Camera-type eye (tissue), 1 donor: ENCODE measurements at places on chromosomes 16 and 17. TPM values are rescaled to one million over a fixed set of nuclear protein-coding genes. Genes with fewer than 3 reads are reported as not detected.

RAMP2 gene
- total RNA-seq = 26.2 TPM

PYY gene
- not detected for total RNA-seq

P2RX5 gene
- 3.0 TPM for total RNA-seq

TP53TG3F gene
- not detected for total RNA-seq

ACE gene
- 20.3 TPM for total RNA-seq

APOH gene
- not detected for total RNA-seq

TERF2IP gene
- total RNA-seq = 167 TPM

SAP30BP gene
- 109 TPM for total RNA-seq

KRT222 gene
- 11.5 TPM for total RNA-seq

SETD6 gene
- 36.7 TPM for total RNA-seq

PITPNM3 gene
- 5.3 TPM for total RNA-seq

FDXR gene
- total RNA-seq = 4.1 TPM

CHRNB1 gene
- total RNA-seq = 17.8 TPM

CLDN9 gene
- not detected for total RNA-seq

RSKR gene
- total RNA-seq = 29.6 TPM

FBXO39 gene
- 0.22 TPM for total RNA-seq
